Skeletal muscle cell (primary cell): ENCODE measurements at places on chromosomes 13 and 19.

- no peak for DNase-seq
These were observed 4.2 kb downstream of the ZSCAN5A start for GRCh38 chr19:56310462-56310861.

- DNase-seq: peak; percentile 66
These were observed 1373.7 kb downstream of the PCDH9 start for GRCh38 chr13:65856431-65856830.

DNA sequence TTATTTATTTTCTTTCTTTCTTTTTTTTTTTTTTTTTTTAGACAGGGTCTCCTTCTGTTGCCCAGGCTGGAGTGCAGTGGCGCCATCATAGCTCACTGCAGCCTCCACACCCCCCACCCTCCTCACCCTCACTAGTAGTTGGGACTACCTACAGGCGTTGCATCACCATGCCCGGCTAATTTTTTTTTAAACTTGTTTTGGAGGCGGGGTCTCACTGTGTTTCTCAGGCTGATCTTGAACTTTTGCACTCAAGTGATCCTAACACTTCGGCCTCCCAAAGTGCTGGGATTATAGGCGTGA lies 33.6 kb downstream of the GJA3 start:
- no peak for DNase-seq

DNA sequence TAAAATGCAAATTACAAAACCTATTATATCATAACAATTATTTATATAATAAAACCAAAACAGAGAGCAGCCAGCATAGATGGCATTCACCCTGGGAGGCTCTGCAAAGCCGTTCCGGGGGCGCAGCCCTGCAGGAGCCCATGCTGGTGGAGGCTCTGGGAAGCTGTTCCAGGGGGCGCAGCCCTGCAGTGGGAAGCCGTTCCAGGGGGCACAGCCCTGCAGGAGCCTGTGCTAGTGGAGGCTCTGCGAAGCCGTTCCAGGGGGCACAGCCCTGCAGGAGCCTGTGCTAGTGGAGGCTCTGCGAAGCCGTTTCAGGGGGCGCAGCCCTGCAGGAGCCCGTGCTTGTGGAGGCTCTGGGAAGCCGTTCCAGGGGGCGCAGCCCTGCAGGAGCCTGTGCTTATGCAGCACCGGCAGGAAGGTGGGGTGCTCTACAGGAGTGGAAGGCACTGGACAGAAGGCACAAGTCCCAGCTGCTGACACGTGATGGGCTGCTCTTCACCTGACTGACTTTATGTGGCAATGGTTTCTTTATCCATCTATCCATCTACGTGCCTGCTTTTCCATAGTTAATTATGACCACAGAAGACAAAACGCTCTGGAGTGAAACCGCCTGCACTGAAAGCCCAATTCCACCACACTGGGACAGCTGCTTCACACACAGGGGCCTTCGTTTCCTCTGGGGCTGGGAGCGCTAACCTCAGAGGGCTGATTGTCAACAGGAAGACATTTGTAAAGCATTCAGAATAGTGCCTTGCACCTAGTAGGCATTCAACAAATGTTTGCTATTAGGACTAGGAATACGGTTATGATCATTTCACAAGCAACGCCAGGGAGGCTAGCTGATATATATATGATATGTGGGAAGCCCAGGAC lies 23.7 kb downstream of the PCID2 start:
- DNase-seq: no peak

GRCh38 chr13:42380420-42381164 lies 108.6 kb downstream of the AKAP11 start:
- DNase-seq: no peak

GRCh38 chr19:37114001-37114400 lies 35.8 kb downstream of the ZNF420 start:
- no peak for DNase-seq

DNA sequence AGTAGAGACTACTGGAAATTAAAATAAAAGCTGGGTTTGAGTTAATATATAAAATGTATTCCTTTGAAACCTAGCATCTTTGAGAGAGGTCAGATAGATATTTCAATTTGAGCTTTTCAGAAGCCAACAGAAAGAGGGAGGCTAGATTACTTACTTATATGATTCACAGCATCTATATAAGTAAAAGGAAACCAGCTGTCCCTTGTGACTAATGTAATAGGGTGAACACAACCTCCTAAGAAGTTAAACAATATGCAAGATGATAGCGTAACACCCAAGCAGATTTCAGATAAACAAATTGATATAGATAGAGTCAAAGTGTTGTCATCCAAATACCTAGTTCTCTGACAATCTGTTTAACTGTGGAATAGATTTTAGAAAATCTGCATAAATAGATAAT lies 393.5 kb upstream of the GPC6 start:
- DNase-seq: no peak

- no peak for DNase-seq
These were observed 8.1 kb upstream of the NKPD1 start for GRCh38 chr19:45168767-45169351.

GRCh38 chr13:24563087-24563486 lies 50.5 kb upstream of the PARP4 start:
- no peak for DNase-seq

GRCh38 chr19:46495786-46496099 lies at the start of gene PNMA8B:
Gene PNMA8B, minus strand, starts transcription at chr19:46495867. Its CDS starts 402 bp downstream, at chr19:46495465.
- DNase-seq: no peak

DNA sequence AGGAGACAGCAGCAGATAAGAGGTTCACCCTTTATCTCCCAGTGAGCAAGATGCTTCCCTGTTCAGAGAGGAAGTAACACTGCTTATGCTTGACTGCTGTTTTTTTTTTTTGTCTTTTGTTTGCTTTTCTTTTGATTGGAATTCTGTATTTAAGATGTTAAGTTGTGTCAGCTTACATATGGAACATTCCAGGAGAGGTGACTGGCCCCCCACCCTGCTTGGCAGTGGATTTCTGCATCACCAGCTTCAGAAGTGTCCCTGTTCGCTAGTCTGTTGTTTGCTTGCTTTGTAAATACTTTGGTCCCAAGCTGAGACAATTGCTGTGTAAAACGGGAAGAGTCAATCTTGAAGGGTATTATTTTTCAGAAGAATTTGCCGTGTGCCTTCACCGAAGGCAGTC lies 43.0 kb downstream of the IFT88 start:
- DNase-seq: no peak

DNA sequence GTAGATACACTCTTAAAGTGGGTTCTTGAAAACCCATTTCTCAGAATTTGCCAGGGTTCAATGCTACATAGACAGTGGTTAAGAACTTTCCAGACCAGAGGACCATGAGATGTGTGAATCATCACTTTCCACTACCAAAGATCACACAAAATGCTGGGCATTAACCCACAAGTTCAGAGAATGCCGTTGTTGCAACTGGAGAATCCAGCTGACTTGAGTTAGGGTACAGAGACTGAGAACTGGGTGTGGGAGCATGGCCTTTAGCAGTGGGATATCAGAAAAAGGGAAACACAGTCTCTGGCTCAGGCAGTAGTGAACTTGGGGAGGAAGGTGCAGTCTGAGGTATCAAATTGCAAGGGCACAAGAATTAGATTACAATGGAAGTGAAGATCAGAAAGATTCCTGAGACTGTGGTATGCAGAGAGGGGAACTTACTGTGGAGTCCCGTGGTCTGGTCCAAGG lies 51.5 kb upstream of the WDFY2 start:
- DNase-seq: no peak

DNA sequence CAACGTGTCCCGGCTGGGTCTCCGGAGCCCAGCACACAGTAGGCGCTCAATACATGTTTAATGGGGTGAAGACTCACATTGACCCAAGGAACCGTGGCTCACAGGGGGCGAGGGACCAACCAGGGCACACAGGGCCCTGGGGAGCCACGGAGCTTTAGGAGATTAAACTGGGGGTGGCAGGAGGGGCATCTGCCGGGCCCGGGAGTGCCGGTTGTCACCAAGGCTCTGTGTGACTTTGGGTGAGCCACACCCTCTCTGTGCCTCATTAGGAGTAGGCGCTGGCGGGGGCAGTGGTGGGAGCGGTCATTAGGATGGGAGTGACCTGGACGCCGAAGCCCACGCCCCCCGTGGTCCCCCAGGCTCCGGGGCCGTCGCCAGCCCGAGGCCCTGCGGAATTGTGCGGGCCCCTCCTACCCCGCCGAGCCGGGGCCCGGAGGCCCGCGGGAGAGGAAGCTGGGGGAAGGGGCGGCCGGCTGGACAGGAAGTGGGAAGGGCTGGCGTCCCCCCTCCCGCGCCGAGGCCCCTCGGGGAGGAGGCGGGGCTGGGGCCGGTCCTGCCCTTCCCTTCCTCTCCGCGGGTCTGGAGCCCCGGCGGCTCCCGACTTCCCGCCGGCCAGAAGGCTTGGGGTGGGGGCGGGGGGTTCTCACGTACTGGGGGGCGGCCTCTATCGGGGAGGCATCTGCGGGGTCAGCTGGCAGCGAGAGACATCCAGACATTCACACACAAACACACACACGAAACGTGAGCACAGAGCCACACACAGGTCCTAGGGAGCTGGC lies 1.8 kb upstream of the SSBP4 start:
- DNase-seq: peak; percentile 59

GRCh38 chr19:10881403-10882107 lies 10.2 kb downstream of the CARM1 start:
- DNase-seq: no peak

- peak; percentile 53 for DNase-seq
These were observed 3.5 kb upstream of the ZNF701 start for GRCh38 chr19:52566588-52566987.

GRCh38 chr13:91813253-91813652 lies 414.8 kb downstream of the GPC5 start:
- no peak for DNase-seq

DNA sequence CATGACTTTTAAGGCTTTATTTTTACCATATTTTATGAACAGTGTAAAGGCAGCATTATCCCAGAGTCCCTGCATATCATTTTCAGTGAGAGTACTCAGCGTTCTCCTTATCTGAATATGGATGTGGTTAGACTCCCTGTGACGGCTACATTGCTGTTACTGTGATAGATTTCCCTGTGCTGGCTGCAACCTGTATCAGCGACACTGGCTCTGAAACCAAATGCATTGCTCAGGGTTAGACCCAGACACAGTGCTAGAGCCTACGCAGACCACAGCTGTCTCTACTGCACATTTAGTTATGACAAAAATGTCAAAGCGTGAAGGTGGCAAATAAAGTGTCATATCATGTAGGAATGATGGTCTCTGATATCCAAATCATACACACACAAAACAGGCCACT lies 138.0 kb downstream of the ENOX1 start:
- no peak for DNase-seq

DNA sequence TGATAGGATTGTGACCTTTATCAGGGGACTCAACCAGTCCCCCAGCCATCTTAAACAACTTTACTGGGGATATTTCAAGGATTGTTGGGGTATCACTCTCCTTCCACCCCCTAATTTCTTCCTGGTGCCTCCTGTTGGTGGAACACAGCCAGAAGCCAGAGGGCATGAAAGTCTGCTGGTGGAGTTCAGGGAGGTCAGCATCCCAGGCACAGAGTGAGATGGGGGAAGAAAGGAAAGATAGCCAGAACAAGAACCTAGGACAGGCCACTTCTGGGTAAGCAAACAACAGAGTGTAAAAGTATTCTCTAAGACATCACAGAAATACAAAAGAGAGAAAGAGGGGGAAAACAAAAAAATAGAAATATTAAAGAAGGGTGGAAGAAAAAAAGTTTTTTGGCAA lies 101.8 kb downstream of the SPRY2 start:
- DNase-seq: no peak
